Ammon's horn (tissue), 1 donor: ENCODE measurements at places on chromosomes 6 and 20.

DNA sequence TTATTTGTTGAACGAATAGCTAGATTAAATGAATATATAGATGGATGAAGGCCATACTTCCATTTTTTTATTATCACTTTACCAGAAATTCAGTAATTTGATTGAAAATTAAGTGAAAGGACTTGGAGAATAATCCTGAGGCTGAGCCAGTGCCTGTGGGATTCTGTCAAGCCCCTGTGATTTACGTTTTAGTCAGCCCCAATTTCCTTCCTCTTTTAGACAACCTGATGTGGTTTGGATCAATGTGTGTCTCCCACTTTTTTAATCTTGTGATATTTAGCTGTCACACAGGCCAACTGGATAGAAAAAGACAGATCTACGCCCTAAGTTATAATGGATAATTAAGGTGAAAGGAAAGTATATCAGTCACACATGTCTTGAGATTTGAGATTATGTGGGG, 188.8 kb downstream of the EDN1 start:
- no peak for DNase-seq

DNA sequence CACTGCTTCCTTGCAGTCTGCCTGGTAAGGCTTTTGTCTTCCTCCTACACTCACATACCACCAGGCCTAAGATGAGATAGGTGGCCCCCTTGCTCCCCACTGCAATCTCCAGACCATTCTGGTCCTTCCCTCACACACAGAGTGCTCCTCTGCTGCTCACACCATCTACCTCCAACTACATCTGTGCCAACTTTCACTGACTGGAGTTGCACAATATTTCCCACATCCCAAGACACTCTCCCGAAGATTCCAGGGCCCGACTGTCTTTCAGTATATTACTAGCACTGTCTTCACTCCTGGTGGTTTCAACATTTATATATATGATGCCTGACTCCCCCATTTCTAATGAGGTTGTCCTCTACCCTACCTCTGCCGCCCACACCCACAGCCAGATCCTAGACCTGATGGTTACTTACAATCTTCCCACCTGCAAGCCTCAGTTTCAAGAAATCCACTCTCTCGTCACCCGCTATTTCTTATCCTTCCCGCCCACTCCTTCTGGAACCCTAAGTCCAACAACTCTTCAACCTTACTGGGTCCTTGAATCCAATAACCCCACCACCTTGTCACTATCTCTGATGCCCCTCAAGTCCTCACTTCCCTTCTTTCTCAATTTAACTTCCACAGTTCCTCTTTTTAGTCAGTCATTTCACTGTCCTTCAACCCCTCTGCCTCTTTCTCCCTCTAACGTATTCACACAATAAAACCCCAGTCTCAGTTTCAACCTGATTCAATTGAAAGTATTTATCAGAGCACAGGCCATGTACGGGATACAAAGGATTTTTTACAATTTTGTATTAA, 21.6 kb downstream of the RALGAPA2 start:
- DNase-seq = no peak

GRCh38 chr6:45548657-45549515, 171.2 kb upstream of the SUPT3H start:
- no peak for DNase-seq

GRCh38 chr20:11180186-11180585, 506.4 kb upstream of the JAG1 start:
- no peak for DNase-seq

- DNase-seq = peak; percentile 85
Observed at GRCh38 chr6:35048631-35049083, 92.5 kb downstream of the TCP11 start.

GRCh38 chr20:63080811-63081210, 74.0 kb upstream of the BHLHE23 start:
- no peak for DNase-seq

GRCh38 chr6:98039904-98040607, 757.0 kb upstream of the MMS22L start:
- peak; percentile 59 for DNase-seq

GRCh38 chr20:38180781-38181180, 15.7 kb upstream of the TGM2 start:
- no peak for DNase-seq

- DNase-seq = no peak
Observed at GRCh38 chr6:106749609-106750008, 120.2 kb downstream of the QRSL1 start.

- DNase-seq = no peak
Observed at GRCh38 chr6:37840143-37840939, 20.8 kb downstream of the ZFAND3 start.

DNA sequence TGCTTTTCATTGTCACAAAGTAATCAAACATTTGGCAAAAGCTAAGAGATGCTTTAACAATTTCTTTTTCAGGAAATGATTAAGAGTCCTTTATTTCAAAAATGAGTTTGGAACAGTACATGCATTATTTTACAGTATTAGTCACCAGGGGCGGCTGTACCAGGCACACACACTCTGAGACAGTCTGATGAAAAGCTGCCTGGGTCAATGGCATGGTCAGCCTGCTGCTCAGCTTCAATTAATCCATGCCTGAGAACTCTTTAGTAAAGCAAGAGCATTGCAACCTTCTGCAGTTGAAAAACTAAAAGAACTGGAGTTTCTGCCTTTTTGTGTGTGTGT, 105.5 kb downstream of the TULP4 start:
- peak; percentile 74 for DNase-seq

GRCh38 chr6:22666586-22666985, 97.2 kb downstream of the HDGFL1 start:
- no peak for DNase-seq

DNA sequence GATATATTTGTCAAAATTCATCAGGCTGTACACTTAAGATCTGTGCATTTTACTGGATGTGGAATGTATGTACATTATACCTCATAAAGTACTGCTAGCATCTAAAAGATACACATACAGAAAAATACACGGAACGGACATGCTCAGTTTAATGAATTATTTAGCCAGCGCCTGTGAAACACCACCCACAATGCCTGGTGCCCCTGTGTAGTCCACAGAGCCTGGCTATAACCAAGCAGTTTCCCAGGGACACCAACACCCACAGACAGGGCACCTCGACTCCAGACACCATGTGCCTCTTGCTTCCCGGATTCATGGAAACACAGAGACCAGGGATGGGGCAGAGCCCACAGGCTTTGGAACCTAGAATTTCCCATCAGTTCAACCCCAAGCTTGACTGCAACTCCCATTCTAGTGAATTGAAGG, 17.4 kb upstream of the ARMC12 start:
- no peak for DNase-seq

DNA sequence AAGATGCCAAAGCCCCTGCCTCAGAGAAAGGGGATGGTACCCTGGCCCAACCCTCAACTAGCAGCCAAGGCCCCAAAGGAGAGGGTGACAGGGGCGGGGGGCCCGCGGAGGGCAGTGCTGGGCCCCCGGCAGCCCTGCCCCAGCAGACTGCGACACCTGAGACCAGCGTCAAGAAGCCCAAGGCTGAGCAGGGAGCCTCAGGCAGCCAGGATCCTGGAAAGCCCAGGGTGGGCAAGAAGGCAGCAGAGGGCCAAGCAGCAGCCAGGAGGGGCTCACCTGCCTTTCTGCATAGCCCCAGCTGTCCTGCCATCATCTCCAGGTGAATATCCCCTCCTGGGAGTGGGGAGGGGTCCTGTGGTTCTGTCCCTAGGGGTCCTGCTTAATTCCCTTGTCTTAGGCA, 1.1 kb downstream of the MYLK2 start:
- no peak for DNase-seq

- DNase-seq = no peak
Observed at GRCh38 chr6:111114087-111114443, 26.8 kb downstream of the SLC16A10 start.

GRCh38 chr6:159809149-159809548, 9.1 kb downstream of the PNLDC1 start:
- no peak for DNase-seq

DNA sequence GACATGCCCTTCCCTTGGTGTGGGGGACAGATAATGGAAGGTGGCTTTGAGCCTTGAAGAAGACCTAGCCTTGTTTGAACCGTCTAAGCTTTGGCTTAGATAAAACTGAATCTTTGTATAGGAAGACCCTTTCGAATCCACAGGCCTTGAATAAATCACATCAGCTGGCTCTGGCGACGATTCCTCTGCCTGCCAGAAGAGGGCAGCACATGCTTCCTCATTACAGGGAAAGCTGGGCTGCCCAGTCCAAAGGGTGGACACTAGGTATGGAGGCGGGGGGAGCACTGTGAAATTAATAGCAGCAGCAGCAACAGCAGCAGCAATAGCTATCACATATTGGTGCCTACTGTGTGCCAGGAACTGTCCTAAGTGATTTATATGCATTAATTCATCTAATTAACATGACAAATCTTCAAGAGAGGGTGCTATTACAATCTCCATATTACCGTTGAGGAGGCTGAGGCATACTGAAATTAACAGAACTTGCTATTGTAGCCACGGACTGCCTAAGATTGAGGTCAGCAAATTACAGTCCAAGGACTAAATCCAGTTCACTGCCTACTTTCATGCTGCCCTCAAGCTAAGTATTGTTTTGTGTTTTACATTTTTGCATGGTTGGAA, 85.1 kb downstream of the CLIC5 start:
- peak; percentile 77 for DNase-seq

- no peak for DNase-seq
Observed at GRCh38 chr20:62837790-62838127, 20.9 kb downstream of the COL9A3 start.

DNA sequence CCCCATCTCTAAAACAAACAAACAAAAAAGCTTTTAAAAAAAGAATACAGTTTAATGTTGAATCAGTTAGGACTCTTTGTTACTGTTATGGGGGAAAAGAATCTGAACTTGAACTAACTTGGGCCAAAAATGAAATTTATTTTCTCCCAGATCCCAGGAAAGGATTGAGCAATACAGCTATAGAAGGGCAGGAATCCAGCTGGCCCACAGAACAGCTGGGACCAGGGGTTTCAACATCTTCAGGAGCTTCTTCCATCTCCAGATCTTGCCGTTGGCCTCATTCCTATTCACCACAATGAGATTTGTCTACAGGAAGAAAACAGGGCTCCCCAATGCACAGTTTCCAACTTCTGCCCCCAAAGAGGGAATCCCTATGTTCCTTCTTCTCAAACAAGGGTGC, 43.2 kb upstream of the AKAP12 start:
- no peak for DNase-seq

GRCh38 chr6:84801250-84801649, 36.9 kb upstream of the TBX18 start:
- DNase-seq = no peak

GRCh38 chr6:107841275-107841670, 17.2 kb upstream of the SCML4 start:
- DNase-seq = no peak

GRCh38 chr6:2581011-2581410, 169.7 kb downstream of the MYLK4 start:
- DNase-seq = no peak

DNA sequence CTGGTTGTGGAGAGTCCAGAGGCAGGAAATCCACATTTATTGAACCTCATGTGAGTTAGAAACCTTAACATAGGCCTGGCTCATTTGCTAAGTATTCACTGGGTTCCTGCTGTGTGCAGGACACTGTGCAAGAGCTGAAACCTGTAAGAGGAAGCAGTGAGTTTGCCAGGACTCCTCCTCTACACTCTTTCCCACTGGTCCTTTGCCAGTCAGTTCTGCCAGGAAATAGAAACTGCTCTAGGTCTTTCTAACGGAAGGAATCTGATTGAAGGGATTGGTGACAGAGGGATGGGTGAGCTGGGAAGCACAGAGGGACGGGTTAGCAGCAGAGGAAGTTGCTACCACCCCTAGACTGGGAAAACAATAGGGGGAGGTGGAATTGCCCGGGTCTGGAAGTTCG, 234.2 kb upstream of the ECI2 start:
- DNase-seq = no peak

- DNase-seq = no peak
Observed at GRCh38 chr20:33555755-33556154, 65.9 kb downstream of the CBFA2T2 start.

DNA sequence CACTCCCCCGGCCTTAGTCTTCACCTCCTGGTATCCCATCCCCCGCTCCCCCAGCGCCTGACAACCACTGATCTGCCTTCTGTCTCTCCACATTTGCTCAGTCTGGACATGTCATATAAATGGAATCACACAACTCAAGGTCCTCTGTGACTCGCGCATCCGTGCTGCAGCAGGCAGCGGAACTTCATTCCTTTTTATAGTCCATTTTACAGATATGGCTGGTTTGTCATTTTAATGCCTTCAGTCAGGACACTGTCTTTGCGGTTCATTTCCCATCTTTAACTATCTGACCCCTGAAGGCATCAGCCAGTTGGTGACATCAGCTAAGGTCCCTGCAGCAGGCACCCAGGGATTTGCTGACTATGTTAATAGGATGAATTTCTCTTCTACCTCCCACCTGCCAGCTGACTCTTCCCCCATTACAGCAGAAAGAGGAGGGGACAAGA, 125.7 kb downstream of the ZMYND8 start:
- peak; percentile 19 for DNase-seq

DNA sequence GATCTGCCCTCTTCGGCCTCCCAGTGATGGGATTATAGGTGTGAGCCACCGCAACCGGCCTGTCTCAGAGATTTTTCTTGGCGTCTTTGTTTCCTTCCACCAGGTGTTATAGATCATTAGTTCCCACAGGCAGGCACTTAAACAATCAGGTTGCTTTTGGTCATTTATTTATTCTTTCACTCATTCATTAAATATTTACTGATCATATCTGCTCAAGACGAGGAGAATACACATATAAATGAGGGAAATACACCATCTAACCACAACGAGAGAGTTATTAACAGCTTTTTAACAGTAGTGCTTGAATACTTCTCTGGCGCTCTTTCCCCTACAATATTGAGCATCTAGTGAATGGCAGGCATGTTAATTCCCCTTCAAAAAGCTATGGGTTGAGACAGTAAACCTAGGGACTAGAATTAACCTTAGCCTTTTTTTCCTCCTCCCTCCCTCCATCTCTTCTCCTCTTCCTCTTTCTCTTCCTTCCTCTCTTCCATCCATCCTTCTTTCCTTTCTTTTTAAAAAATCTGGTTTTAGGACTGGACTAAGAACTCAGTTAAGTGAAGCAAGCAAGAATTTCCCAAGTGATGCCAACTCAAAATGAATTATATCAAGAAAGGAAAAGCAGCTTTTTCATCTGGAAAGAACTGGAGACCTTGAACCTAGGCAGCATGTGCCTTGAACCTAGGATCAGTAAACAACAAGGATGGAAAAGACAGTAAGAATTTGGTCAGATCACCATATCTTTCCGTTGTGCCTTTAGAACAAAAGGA, 41.1 kb upstream of the RFPL4B start:
- DNase-seq = no peak

DNA sequence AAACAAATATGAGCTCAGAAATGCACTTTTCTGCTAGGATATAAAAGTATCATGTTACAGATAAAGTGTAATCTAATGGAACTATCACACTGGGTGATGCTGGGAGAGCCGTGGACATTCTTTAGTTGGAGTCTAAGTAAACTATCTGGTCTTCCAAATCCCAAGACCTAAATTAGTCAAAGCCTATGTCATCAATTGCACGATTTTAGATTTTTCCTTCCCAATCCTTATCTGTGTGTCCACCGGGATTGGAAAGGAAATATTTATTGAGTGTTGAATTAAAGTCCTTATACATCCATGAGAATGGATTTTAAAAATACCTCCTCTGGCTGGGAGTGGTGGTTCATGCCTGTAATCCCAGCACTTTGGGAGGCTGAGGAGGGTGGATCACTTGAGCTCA, 19.6 kb upstream of the MRAP2 start:
- no peak for DNase-seq

- DNase-seq = no peak
Observed at GRCh38 chr6:121460170-121460569, 24.7 kb downstream of the GJA1 start.
